CD4-positive, alpha-beta T cell treated with Interleukin-17A for 4 hours (primary cell): ENCODE measurements at places on chromosomes 6 and 20.
A peak's percentile ranks its signal among the peaks of the same experiment; 100 is the strongest.

DNA sequence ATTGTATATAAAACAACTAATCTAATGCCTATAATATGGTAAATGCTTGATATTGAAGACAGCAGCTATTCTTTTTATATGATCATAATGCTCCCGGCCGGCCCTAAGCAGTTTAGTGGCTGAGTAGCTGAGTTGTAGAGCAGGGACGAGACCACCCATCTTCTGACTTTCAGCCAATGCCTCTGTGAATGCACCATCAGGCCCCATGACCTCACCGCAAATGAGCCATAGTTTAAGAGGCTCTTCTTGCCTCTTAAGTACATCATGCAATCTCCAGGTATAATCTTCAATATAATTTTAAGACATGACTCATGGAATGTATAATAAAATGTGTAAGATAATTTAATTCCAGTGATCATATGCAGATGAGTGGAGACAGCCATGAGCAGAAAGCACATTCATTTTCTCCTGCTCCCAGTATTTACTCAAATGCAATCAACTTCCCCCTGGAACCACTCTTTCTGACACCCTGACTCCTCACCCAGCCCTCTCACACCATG lies 78.9 kb upstream of the SNX9 start:
- no peak for DNase-seq

DNA sequence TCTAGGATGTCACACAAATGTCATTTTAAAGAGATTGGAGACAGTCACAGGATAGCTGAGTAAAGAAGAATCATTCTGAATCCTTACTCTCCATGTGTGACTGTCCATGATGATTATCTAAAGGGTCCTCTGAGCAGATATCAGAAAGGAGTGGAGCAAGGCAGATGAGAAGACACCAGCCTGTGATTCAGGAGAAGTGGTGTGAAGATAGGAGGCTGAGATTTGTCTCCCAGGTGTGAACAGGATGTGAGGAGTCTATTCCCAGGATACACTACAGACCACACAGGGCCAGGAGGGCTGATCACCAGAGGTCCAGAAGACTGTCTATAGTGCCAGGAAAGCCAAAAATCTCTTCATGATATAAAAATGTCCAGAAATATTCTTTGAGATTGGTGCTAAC lies 27.0 kb downstream of the RWDD2A start:
- no peak for DNase-seq

GRCh38 chr20:62479156-62479555 lies 3.4 kb upstream of the GATA5 start:
- DNase-seq: no peak

- no peak for DNase-seq
Observed at GRCh38 chr6:39693206-39693605, 32.0 kb downstream of the KIF6 start.

DNA sequence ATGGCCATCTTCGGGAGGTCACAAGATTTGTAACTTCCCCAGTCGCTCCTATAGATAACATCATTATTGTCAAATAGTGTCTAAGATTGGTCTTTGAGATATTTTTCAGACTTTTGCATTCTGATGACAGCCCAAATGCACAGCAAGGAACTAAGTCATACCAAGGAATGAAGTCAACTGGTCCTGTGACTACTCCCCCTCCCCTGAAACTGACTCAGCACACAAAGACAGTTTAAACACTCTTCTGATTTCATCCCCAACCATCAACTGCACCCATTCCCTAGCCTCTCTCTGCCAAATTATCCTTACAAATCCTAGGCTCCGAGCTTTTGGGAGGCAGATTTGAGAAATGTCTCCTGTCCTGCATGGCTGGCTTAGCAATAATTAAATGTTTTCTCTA lies 139.4 kb downstream of the HS3ST5 start:
- no peak for DNase-seq

DNA sequence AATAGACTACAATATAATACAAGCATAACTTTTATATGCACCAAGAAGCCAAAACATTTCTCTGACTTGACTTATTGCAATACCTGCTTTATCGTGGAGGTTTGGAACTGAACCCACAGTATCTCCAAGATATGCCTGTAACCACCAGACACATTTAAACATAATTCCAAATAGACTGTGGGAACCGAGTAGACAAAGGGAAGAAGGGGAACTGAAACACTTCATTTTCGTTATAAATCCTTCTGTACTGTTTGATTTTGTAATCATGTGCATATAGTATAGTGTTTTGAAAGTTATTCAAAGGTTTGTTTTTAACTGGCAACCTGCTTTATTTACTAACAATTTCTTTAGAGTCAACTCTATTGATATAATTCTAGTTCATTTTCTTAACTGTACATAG lies 154.9 kb upstream of the BEND6 start:
- DNase-seq: no peak

DNA sequence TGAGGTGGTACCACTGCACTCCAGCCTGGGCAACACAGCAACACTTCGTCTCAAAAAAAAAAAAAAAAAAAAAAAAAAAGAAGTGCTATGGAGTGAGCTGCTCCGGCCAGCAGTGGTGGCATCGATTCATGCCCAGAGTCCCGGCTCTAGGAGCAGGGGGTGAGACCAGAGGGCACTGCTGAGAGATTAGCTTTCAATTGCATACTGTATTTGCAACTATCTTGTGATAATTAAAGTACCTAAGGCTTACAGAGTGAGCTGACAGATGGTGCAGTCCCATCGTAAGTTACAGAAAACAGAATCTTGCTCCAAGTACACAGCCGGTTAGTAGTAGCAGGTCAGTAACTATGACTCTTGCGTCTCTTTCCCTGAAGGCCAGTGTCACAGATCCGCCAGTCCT lies 31.5 kb downstream of the TMEM14B start:
- DNase-seq: no peak

GRCh38 chr6:503610-504362 lies 112.2 kb downstream of the IRF4 start:
- DNase-seq: no peak

- no peak for DNase-seq
Observed at GRCh38 chr6:7731294-7731693, 5.4 kb downstream of the BMP6 start.

GRCh38 chr6:16505711-16506357 lies 255.4 kb downstream of the ATXN1 start:
- no peak for DNase-seq

- DNase-seq: no peak
Observed at GRCh38 chr20:48880981-48881657, 40.4 kb upstream of the ARFGEF2 start.

GRCh38 chr6:139917951-139918630 lies 543.6 kb upstream of the CITED2 start:
- no peak for DNase-seq

- peak; percentile 30 for DNase-seq
Observed at GRCh38 chr6:135145063-135145800, 35.9 kb upstream of the MYB start.

GRCh38 chr6:15023448-15023847 lies 222.4 kb upstream of the JARID2 start:
- no peak for DNase-seq

GRCh38 chr20:57426271-57426689 lies 35.1 kb downstream of the RBM38 start:
- no peak for DNase-seq

DNA sequence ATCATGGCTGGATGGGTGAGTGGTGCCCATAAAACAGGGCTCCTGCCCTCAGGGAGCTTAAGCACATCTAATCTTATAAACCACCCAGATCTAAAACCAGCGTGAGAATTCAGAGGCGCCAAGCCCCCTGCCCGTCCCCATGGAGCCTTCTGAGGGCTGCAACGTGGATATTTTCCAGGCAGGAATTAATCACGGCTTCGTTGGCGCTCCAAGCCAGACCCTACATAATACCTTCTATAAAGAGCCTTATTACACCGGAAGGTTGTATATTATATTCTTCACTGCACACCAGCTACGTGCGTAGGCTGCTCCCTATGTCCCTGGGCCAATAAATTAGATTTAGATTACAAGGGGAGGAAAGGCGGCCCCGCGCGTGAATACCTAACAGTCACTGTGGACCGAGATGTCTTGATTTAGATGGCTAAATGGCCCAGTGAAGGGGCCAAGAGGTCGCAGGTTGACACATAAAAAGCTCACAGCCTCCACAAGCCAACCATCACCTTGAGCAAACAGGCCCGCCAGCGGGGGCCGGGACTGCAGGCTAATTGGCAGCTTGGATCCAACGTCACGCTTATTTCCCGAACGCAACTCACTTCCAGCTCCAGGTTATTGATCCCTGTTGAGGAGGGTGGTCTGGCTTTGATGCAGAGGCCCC lies 64.7 kb upstream of the APCDD1L start:
- no peak for DNase-seq

- no peak for DNase-seq
Observed at GRCh38 chr6:33772082-33772830, 16.7 kb downstream of the LEMD2 start.

GRCh38 chr6:14934013-14934412 lies 311.9 kb upstream of the JARID2 start:
- DNase-seq: no peak

GRCh38 chr6:25025919-25026301 lies 90.2 kb upstream of the RIPOR2 start:
- DNase-seq: no peak

DNA sequence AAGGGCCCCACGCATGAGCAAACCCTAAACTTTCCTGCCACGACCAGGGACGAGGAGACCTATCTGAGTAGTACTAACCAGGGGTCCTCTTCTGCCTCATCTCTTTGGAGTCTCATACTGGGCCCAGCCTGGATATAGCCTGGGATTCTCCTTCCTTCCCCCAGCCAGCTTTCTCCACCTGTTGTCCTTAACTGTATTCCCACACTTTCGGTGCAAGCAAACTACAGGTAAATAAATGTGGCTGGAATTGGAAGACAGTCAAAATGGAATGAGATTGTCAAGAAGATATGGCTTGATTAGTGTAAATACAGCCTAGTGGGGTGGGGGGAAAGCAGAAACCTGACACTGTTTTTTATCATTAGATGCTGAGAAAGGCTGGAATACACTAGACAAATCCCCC lies 23.5 kb upstream of the LY86 start:
- no peak for DNase-seq

- DNase-seq: no peak
Observed at GRCh38 chr6:18386298-18386976, 713 bp upstream of the RNF144B start.

GRCh38 chr6:82840571-82840970 lies 225.1 kb downstream of the UBE3D start:
- no peak for DNase-seq

DNA sequence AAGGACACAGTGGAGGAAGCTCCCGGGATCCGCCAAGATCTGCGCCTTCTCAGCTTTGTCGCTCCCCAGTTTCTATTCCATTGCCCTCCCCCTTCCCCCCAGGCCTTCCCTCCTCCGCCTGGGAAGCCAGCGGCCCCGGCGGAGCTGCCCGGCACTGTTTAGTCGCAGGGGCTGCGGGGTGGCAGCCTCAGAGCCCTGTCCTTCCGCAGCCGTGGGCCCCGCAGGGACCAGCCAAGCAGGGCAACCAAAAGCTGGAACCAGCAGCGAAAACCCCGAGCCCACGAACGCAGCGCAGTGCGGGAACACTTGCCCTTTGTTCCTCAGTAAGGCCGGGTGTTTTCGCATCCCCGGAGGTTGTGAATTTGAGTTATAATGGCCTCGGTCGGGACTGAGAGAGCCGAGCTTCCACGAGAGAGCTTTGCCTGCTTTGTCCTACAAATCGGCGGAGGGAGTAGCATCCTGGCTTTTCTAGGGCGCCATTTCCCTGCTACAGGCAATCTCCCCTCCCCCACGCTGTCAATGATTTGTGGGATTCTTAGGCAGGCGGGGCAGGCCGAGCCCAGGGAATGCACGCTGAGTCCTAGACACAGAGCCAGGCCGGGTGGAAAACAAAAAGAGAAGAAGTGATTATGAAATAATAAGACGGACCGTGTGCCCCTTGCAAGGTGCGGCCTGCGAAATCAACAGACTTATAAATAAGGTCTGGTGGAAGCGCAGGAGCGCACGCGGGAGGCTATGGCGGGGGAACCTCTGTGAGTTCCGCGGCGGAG lies 4.0 kb upstream of the TUBB2B start:
- peak; percentile 18 for DNase-seq

DNA sequence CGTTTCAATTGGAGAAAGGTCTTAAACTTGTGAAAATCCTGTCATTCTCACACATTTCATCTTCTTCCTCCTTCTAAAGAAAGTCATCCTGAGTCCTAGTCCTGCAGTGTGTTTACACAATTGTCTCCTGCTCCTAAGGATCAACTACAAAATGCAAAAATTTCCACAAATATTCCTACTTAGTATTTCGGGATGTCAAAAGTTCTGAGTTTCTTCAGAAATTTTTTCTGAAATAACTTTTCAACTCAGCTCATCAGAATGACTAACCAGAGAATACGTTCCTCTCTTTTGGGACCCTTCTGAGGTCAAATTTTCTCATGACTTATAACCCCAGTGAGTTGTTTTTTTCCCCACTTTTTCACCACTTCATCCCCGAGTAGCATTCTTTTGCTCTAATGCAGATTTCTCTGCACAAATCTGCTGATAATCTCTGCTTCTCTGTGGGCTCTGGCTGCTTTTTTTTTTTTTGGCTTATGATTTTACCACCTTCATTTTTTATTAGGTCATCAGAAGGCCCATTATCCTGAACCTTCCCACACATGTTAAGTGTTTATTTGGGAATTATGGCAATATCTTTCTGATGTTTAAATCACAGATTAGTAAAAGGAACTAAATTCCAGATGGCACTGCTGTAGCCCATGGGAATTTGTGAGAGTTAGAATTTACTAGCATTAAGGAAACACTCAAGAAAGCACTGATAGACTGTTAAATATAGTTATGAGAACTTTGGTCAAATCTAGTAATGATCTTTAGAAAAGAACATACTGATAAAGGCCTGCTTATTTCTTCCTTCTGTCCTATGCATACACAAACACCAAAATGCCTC lies 41.4 kb downstream of the MAP3K5 start:
- no peak for DNase-seq

DNA sequence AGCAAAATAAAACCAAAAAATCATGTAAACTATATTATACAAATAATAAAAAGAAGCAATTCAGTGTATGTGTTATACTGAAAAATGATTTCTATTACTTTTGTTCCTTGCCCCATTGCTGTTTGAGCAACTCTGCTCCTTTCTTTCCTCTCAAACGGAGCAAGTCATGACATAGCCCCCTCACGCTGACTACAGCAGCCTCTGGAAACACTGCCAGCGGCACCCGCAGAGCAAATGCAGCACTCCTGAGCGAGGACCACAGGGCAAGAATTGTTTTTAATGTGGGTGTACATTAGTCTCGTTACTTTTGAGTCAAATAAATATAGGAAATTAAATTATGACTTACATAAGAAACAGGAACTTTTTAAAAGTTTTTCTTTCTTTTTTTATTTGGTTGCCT lies 350.1 kb upstream of the HSF2 start:
- DNase-seq: no peak

GRCh38 chr6:36815962-36816735 lies 23.1 kb downstream of the CPNE5 start:
- DNase-seq: no peak

- peak; percentile 64 for DNase-seq
Observed at GRCh38 chr6:16684896-16685554, 76.2 kb downstream of the ATXN1 start.

DNA sequence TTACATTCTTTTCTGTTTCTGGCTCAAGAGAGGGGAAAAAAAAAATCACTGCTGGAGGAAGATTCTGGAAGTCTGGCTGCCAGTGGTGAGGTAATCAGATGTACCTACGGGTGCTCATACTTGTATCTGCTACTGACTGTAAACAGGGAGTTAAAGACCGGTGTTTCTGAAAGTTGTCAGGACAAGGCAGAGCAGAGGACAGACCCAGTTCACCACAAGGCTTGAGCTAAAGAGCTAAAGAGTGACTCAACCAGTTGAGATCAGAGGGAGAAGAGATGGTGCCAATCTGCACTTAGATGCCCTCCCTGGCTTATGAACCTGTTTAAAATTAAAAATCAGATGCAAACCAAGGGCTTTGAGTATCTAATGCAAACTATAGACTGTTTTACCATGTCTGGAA lies 55.4 kb downstream of the CEP162 start:
- DNase-seq: no peak

GRCh38 chr6:359261-360035 lies 32.1 kb upstream of the IRF4 start:
- DNase-seq: no peak
